NCI-H1436 (cell line): ENCODE measurements at places on chromosomes 2 and 18.

DNA sequence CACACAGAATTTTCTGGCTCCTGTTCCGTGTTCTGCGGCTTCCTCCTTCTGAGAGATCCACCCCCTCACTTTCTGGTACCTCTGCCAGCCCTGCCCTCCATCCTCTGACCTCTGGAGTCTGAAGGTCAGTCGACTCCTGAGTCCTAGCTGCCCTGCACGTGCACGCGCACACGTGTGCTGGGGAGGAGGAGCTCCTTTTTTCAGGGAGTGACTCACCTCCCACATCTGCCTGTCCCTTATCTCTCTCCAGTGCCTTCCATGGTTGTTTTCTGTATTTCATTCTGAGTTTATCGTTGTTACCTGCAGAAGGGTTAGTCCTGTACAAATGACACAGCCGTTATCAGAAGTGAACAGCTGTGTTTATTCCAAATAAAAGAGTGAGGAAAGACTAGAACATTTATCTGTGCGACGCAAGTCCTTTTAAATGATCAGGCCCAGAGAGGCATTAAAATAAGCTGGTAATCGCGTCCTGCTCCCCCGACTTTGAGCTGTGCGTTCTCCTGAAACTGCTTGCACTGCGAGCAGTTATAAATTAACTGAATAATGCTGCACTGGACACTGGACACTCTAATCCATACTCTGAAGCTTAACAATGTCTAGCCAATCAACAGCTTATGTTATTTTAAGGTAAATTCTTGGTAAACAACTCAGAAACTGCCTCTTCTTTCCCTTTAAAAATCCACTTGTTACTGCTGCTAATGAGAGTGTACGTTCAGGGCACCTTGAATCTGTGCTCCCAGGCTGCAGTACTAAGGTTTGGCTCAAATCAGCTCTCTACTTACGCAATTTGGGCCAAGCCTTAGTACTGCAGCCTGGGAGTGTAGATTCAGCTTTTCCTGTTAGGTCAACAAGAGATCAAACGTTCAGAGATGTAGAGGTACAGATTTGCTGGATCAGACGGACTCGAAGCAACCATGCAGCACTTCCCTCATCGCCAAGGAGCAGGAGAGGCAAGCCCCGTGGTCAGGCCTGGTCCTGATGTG, 72.5 kb downstream of the GALR1 start:
- DNase-seq, result no peak

GRCh38 chr2:125398738-125399524, 1257.0 kb upstream of the GYPC start:
- DNase-seq, result no peak

GRCh38 chr2:49577041-49577440, 422.7 kb upstream of the FSHR start:
- DNase-seq, result no peak

DNA sequence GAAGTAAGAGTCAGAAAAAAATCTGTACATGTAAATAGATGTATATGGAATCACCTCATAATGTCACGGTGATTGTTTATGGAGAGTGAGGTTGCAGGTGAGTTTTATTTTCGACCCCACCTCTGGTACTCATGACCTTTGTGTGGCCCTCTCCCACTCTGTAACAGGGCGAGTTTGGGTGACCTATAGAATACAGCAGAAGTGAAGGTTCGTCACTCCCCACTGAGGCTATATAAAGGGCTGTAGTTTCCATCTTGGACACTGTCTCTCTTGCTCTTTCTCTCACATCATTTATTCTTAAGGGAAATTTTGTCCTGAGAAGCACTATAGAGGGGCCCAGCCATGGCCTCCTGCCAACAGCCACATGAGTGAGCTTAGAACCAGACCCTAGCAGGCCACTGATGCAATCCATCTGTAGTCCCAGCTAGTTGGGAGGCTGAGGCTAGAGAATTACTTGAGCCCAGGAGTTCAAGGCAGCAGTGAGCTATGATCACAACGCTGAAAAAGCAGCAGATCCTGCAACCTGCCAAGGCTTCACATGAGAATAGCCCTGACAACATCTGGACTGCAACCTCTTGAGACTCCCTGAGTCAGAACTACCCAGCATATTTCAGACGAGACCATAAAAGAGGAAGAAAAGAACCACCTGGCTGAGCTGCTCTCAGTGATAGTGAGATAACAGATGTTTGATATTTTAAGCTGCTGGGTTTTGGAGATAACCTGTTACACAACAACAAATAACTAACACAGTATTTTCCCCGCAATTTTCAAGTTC, 74.3 kb upstream of the SLC1A4 start:
- DNase-seq, result no peak

GRCh38 chr2:151953467-151953866, 125.2 kb upstream of the ARL5A start:
- no peak for DNase-seq

- DNase-seq, result no peak
Observed at GRCh38 chr2:159933040-159933726, 129.2 kb downstream of the PLA2R1 start.
